ENCODE measurements at places on chromosomes 12 and 14.

DNA sequence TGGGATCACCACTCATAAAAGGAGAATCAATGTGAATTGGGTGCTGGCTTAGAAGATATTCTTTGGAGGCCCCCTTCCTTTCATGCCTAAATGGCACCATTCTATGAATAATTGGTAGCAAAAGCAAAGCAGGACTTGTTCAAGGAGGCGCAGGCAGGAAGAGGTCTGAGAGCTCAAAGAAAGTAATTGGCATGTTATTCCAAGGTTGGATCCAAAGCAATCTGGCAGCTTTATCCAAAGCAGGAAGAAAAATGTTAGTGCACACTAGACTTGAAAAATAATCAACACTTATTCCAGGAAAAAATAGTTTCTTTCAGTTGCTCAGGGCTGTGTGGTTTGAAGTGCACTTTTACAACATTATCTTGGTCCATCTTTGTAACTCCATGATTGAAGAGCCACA lies 326.4 kb downstream of the NUAK1 start:
- DNase-seq, result no peak

GRCh38 chr12:115037830-115038229 lies 353.9 kb upstream of the TBX3 start:
- DNase-seq, result no peak

GRCh38 chr12:108098374-108098773 lies 30.7 kb upstream of the WSCD2 start:
- no peak for DNase-seq

- DNase-seq, result peak; percentile 99
Observed at GRCh38 chr12:75977952-75978671, 53.5 kb downstream of the PHLDA1 start.

DNA sequence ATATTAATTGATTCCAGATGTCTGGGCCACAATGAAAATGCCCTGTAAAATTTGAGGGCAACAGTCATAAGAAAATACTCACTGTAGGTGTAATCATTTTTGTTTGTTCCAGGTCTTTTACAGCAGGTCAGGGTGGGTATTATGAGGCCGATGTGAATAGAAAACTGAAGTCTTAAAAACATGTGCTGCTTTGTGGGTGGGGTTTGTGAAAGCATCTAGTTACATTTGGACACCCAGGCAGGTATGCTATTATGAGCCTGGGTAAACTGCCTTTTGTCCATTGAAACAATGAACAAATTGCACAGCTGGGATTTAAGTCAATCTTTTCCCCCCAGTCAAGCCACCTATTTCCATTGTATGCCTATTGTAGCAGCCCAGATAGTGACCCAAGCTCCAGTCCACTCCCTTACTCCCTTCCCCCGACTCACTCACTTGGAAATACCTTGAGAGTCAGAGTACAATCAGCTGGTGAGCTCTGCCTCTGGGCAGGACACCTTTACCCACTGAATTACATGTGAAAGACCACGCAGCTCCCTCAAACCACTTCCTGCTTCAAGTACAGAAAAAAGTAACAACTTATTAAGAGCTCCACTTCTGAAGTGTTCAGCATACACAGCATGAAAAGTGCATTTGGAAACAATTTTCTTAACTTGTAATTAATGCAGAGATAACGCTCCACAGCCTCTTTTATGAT lies 1.8 kb downstream of the IGF1 start:
- no peak for DNase-seq
